ENCODE measurements at places on chromosomes 6 and 20.

DNA sequence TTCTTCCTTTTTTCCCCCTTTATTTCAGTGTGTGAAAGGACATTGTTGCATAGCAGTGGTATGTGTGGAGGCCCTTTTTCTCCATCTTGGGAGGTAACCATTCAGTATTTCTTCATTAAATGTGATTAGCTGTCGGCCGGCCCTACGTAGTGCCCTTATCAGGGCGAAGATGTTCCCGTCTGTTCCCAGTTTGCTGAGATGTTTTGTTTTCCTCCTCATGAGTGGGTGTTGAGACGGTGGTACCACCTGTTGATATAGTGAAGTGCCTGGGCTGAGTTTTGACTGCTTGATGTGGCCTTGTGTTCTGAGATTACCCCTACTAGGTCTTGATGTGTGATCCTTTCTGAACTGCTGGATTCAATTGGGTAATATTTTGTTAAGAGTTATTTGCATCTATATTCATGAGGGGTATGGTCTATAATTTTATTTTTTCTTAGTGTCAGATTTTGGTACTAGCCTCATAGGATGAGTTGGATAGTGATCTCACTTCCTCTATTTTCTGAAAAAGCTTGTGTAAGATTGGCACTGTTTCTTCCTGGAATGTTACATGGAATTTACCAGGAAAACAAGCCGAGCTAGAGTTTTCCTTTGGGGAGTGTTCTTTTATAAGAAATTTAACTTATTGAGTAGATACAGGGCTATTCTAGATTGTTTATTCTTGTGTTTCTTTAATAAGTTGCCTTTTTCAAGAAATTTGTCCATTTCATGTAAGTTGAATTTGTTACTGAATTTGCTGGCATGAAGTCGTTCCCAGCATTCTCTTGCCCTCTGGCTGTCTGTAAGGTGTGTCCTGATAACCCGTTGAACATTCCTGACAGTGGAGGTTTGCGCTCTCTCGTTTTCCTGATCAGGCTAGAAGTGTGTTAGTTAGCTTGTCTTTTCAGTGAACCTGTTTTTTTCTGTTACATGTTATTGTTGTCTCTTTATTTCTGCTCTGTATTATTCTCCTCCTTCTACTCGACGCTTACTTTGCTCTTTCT is 4.3 kb downstream of the MTG2 start:
- no peak for DNase-seq

- DNase-seq, result no peak
Measured at GRCh38 chr6:13907614-13908215, 17.0 kb upstream of the RNF182 start.

DNA sequence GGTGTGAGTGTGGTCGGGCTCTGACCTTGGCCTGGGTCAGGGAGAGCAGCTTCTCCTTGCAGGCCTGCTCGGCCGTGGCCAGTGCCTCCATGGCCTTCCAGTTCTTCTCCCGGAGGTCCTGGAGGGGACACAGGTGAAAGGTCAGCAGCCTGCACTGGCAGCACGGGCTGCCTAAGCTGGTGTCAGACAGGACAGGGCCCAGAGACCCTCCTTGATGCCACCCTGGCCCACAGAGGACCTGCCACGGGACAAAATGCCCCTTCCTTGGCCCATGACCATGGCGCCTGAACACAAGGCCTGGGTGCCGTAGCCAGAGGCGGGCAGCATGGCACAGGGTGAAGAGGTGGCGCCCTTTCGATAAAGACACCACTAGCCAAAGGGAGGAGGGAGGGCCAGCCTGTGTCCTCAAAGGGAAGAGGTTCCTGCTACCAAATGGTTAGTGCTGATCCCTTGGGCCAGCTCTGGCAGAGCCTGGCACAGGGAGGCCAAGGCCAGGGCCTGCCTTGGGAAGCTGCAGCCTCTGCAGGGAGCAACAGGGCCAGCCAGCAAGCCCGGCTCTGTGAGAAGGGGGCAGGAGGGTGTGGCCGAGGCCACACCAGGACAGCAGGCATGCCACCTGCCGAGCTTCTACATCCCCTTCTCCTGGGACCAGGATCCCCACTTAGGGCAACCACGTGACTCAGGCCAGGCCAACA is 54.8 kb downstream of the DSTN start:
- no peak for DNase-seq

DNA sequence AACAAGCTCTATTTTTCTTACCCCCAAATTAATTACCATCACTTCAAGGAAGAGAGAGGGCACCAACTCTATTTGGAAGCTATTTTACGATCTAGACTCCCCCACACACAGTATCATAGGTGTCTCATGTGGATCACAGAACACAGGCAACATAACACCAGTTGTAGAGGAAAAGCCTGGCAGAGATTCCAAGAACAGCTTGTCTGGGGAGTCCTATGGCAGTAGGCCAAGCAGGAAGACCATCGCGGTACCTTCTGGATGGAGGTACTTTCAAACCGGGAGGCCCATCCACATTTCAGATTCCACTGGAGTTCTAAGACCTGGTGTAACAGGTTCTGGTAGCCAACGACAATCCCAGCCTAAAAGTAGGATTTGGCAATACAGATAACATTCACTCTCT is 37.6 kb upstream of the SPDEF start:
- no peak for DNase-seq

GRCh38 chr6:30073489-30074235 is 1.9 kb downstream of the RNF39 start:
- peak; percentile 16 for DNase-seq

- no peak for DNase-seq
Measured at GRCh38 chr20:57309544-57310115, 20.0 kb upstream of the SPO11 start.

GRCh38 chr6:159714404-159714803 is 12.9 kb upstream of the WTAP start:
- DNase-seq, result no peak

DNA sequence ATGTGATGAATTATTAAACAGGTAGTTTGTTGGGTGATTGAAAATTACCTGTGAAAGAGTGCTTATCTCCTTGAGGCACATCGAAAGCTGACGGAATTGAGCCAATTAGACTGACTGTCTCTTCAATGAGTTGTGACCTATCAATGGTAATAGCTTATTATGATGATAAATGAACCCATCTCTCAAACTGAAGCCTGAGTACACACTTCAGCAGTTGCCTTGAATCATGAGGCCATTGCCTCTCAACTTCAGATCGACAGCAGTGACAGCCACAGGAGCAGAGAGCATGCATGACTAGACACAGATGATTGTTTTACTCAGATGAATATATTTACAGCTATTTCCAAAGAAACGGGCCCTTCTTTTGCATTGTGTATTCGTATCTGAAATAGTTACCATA is 323.9 kb downstream of the LAMA2 start:
- DNase-seq, result no peak

Data from HT-29 (cell line).